T-helper 17 cell (primary cell): ENCODE measurements at places on chromosomes 11 and 22. TPM values are rescaled to one million over a fixed set of nuclear protein-coding genes. Genes with fewer than 3 reads are reported as not detected.
A peak's percentile ranks its signal among the peaks of the same experiment; 100 is the strongest.

DNA sequence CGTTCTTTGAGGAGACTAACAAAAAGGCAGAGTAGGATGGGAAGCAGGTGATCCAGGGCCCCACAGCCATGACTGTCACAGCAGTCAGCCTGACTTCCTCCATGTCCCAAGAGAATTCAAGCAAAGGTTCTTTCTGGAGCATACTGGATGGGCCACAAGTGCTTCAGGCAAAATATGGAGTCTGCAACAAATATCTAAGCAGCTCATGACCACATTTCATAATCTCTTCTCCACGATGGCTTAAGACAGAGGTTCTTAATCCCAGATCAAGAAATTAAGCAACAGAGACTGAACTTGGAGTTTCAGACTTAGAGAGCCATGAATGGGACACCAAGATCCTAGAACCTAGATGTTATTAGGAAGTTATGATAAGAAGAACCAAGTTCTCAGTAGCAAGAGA, 31.6 kb downstream of the GUCY1A2 start:
- no peaks in the 10 kb centered on the region for H3K27me3 ChIP-seq
- H3K36me3 ChIP-seq = no peaks in the 10 kb centered on the region
- no peak for DNase-seq
- H3K4me3 ChIP-seq = no peak overlapping the region
- no peak overlapping the region for H3K27ac ChIP-seq
- no peaks in the 10 kb centered on the region for H3K4me1 ChIP-seq

The RAPSN gene
- total RNA-seq = 3.1 TPM

The OR4C6 gene
- not detected for total RNA-seq

- peaks cover 3% of the 10 kb centered on the region for H3K36me3 ChIP-seq
- no peak for DNase-seq
- peaks cover 49% of the 10 kb centered on the region for H3K27me3 ChIP-seq
- no peak overlapping the region for H3K4me3 ChIP-seq
Observed at GRCh38 chr22:36191106-36191836, 10.3 kb downstream of the APOL4 start.

DNA sequence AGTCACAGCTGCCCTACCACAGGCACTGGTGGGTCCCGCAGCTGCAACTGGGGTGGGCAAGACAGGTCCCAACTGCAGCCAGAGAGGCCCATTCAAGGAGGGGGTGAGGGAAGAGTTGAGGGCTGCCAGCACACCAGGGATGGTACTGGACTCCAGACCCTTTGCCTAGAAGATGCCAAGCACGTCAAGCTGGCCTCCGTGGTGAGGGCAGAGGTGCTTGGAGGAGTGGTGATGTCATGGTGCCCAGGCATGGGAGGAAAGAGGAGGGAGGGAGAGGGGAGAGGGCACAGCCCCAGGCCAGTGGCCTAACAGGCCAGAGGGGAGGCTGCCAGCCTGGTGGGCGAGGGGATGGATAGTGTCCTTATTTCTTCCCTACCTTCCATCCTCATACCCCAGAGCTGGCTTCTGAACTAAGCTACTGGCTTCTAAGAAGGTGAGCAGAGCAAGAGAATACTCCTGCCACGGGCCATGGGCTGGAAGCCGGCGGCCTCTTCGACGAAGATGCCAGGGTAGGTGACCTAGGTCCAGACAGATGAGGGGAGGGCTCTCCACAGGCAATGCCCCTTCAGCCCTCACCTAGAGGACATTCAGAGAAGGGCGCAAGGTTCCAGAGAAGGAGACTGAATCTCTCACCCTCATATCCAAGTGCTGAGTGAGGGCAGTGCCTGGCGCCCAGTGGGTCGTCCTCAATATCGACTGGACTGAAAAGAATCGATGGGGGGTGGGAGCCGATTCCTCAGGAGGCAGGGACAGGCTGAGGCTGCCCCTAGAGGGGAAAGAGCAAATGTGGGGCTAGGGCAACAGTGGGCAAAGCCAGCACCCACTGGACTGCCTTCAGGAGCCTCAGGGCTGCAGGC, 1.8 kb downstream of the SYT7 start:
- H3K27me3 ChIP-seq = peaks cover 50% of the 10 kb centered on the region
- peaks cover 15% of the 10 kb centered on the region for H3K4me1 ChIP-seq
- no peak for DNase-seq
- H3K27ac ChIP-seq = no peak overlapping the region
- H3K36me3 ChIP-seq = peaks cover 2% of the 10 kb centered on the region
- H3K4me3 ChIP-seq = peak overlapping the region; percentile 82

DNA sequence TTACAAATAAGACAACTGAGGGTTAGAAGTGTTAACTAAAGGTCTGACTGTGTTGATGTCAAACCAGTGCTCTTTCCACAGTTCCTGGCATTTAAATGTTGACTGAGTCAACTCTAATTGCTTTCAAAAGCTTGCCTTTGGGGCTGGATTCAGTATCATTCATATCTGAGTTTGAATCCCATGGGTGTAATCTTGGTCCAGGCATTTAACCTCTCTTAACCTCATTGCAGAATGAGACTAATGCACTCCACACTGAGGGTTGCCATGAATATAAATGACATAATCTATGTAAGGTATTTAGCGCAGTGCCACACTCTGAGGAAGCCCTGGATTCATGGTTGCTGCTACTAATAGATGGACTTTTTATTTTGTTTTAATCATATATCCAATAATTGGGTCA, 274.3 kb downstream of the DDX10 start:
- H3K36me3 ChIP-seq = peaks cover 14% of the 10 kb centered on the region
- DNase-seq = no peak

The IL17RA gene
- 31.0 TPM for total RNA-seq

DNA sequence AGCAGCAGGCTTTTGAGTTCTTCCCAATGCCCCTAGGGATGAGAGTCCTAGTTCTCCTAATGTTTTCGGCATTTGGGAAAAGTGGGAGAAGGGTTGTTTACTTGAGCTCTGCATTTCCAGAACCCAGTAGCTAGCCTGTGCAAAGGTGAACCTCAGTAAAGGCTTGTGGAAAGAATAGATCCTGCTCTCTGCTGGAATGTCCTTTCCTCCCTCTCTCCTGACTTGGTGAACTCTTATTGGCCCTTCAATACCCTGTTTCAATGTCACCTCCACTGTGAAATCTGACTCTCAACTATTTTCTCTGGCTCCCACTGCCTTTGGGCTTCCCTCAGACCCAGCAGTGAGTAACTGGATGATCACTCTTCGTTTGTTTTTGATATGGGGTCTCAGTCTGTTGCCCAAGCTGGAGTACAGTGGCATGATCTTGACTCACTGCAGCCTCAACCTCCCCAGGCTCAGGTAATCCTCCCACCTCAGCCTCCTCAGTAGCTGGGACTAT, 2.4 kb upstream of the UVRAG start:
- no peak for DNase-seq
- H3K4me3 ChIP-seq = no peak overlapping the region
- H3K4me1 ChIP-seq = peaks cover 10% of the 10 kb centered on the region
- H3K36me3 ChIP-seq = peaks cover 3% of the 10 kb centered on the region
- H3K27ac ChIP-seq = no peak overlapping the region

- H3K36me3 ChIP-seq = peaks cover 2% of the 10 kb centered on the region
- H3K27ac ChIP-seq = no peak overlapping the region
- DNase-seq = no peak
- H3K4me3 ChIP-seq = no peak overlapping the region
- H3K27me3 ChIP-seq = peaks cover 7% of the 10 kb centered on the region
Observed at GRCh38 chr11:12063251-12063650, 47.1 kb upstream of the MICAL2 start.

GRCh38 chr11:70448983-70449567, 50.7 kb downstream of the CTTN start:
- peaks cover 3% of the 10 kb centered on the region for H3K36me3 ChIP-seq
- DNase-seq = no peak
- no peaks in the 10 kb centered on the region for H3K4me1 ChIP-seq
- no peak overlapping the region for H3K4me3 ChIP-seq
- H3K27ac ChIP-seq = no peak overlapping the region

GRCh38 chr11:8501836-8502235, 92.2 kb downstream of the STK33 start:
- H3K4me1 ChIP-seq = no peaks in the 10 kb centered on the region
- no peak for DNase-seq
- H3K4me3 ChIP-seq = no peak overlapping the region

The TTLL1 gene
- total RNA-seq = 3.3 TPM

The SYT12 gene
- not detected for total RNA-seq

DNA sequence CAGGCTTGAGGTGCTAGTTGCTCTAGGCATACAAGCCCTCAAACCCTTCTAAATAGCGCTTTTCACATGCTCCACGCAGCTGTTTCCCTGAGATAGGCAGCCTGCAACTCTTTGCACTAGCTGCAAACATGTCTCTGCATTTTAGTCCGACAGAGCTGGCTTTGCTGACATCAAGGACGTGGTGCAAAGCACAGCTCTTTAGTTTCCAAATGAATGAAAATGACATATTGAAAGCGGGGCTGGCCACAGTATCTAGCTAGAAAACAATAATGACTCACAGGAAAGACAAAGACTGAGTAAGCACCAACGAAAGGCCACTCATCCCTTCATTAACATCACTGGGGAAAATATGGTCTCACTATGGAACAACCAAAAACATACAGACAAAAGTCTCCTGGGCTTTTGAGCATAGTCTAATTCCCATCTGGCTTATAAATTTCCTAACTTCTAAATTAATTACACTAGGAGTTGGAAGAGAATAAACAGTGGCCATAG, 15.3 kb upstream of the ZC3H12C start:
- peaks cover 21% of the 10 kb centered on the region for H3K27me3 ChIP-seq
- no peak overlapping the region for H3K4me3 ChIP-seq
- no peak overlapping the region for H3K27ac ChIP-seq

DNA sequence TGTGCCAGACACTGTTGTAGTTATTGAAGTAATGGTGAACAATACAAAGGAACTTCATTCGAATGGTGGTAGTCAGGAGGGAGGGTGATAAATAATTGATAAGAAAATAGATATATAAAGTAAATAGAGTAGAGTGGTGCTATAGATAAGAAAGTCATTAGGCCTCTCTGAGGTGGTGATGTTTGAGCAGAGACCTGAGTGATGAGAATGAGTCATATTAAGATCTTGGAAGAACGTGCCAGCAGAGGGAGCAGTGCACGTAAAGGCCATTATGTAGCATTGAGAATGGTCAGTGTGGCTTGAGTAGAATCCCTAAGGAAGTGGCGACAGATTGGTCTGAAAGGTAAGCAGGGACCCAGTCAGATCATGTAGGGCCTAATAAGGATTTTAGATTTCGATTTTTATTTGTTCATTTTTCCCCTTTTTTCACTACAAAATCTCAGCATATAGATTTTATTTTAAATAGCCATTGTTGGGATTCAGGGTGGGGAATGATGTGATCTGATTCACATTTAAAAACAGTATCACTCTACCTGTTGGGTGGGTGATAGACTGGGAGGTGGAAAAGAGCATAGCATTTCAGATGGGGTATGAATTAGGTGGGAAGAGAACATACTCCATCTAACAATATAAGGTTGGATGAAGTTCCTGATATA, 44.7 kb downstream of the CCDC90B start:
- DNase-seq = no peak
- no peak overlapping the region for H3K4me3 ChIP-seq
- no peaks in the 10 kb centered on the region for H3K27me3 ChIP-seq
- no peaks in the 10 kb centered on the region for H3K4me1 ChIP-seq

The CCDC73 gene
- total RNA-seq = not detected

The SUN2 gene
- 485 TPM for total RNA-seq

DNA sequence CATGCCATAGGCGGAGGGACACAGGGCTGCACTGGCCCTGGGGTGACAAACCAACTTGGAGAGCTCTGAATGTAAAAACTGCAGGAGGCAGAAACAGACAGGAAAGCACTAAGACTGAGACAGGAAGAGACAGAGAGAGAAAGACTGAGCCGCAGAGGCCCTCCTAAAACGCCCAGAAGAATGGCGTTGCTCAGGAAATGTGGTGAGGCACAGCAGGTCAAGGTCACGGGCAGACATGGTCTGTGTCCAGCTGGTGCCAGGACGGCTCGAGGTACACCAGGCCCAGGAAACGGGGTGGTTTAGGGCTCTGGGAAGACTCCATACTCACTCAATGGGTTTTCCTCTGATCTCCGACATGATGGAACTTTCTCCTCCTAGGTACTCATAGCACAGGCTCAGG, 29.1 kb downstream of the MAFF start:
- H3K27ac ChIP-seq = peak overlapping the region; percentile 47
- no peaks in the 10 kb centered on the region for H3K36me3 ChIP-seq
- H3K4me1 ChIP-seq = peaks cover 15% of the 10 kb centered on the region
- no peak overlapping the region for H3K4me3 ChIP-seq
- DNase-seq = no peak

GRCh38 chr11:60854140-60854846, 1.5 kb downstream of the PTGDR2 start:
- no peak overlapping the region for H3K27ac ChIP-seq
- no peak for DNase-seq
- H3K4me3 ChIP-seq = no peak overlapping the region

The IGLL1 gene
- not detected for total RNA-seq

- peaks cover 3% of the 10 kb centered on the region for H3K4me1 ChIP-seq
- H3K4me3 ChIP-seq = peak overlapping the region; percentile 19
- DNase-seq = no peak
- H3K36me3 ChIP-seq = peaks cover 13% of the 10 kb centered on the region
Observed at GRCh38 chr11:65290448-65291165, 24.1 kb upstream of the CDC42EP2 start.

- no peaks in the 10 kb centered on the region for H3K27me3 ChIP-seq
- peaks cover 44% of the 10 kb centered on the region for H3K4me1 ChIP-seq
- peak overlapping the region; percentile 88 for H3K27ac ChIP-seq
- peaks cover 2% of the 10 kb centered on the region for H3K36me3 ChIP-seq
Observed at GRCh38 chr22:20533879-20534265, 26.5 kb downstream of the MED15 start.

The ZNF280B gene
- total RNA-seq = 1.8 TPM

The SLC15A3 gene
- total RNA-seq = 3.5 TPM

The PHOX2A gene
- total RNA-seq = not detected

GRCh38 chr11:33402066-33402465, 144.9 kb downstream of the HIPK3 start:
- peaks cover 42% of the 10 kb centered on the region for H3K27me3 ChIP-seq
- no peak overlapping the region for H3K27ac ChIP-seq
- DNase-seq = no peak
- H3K4me3 ChIP-seq = no peak overlapping the region
- peaks cover 2% of the 10 kb centered on the region for H3K4me1 ChIP-seq
- no peaks in the 10 kb centered on the region for H3K36me3 ChIP-seq

GRCh38 chr22:49142296-49142695, 685.4 kb downstream of the BRD1 start:
- peaks cover 30% of the 10 kb centered on the region for H3K27me3 ChIP-seq
- H3K4me1 ChIP-seq = no peaks in the 10 kb centered on the region
- H3K36me3 ChIP-seq = no peaks in the 10 kb centered on the region
- H3K4me3 ChIP-seq = no peak overlapping the region
- H3K27ac ChIP-seq = no peak overlapping the region

GRCh38 chr11:63564056-63564774, 1.0 kb upstream of the PLAAT2 start:
- DNase-seq = no peak
- no peaks in the 10 kb centered on the region for H3K27me3 ChIP-seq
- H3K4me1 ChIP-seq = peaks cover 39% of the 10 kb centered on the region
- H3K4me3 ChIP-seq = no peak overlapping the region
